ENCODE measurements at places on chromosomes 2 and 18. TPM values are rescaled to one million over a fixed set of nuclear protein-coding genes. Genes with fewer than 3 reads are reported as not detected.

Gene VRK2
- 36.3 TPM for total RNA-seq

GRCh38 chr2:225737556-225737955 is 338.0 kb downstream of the NYAP2 start:
- DNase-seq, result no peak

DNA sequence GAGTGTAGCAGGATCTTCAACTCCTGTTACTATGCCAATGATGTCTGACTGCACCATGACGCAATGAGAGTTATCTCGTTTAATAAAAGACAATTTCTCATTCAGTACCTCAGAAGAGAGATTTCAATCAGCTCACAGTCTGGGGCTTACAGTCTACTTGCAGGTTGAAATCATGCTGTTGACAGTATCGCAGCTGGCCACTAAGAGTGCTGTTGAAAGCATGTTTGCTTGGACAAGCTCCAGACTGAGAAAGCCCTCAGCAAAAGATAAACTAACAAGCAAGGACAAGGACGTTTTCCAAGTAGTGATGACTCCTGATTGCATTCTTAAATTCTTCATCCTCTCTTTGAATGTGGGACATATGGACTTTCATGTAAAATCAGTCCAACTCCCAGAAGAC is 145.2 kb upstream of the SYT4 start:
- peak; percentile 16 for DNase-seq

- no peak for DNase-seq
These were observed 267.4 kb upstream of the NRXN1 start for GRCh38 chr2:51299370-51299769.

Gene CNGA3
- not detected for total RNA-seq

DNA sequence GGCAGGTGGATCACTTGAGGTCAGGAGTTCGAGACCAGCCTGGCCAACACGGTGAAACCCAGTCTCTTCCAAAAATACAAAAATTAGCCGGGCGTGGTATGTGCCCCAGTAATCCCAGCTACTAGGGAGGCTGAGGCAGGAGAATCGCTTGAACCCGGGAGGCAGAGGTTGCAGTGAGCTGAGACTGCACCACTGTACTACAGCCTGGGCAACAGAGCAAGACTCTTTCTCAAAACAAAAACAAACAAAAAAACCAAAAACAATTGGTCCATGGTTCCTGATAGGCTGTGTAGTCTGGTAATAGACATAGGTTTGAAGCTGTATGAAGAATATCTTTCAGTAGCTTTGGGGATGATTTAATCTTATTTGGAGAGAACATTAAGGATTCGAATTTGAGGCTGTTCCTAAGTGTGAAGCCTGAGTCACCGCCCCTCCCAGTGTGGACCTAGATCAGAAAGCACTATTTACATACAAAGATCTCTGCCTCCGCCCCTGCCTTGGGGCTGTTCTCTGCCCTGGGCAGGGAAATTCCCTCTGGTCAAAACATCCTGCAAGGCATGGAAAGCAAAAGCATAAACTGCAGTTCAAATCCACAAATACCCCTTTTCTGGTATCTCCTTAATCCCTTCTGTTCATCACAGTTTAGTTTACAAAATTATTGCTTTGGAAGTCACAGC is 52.8 kb upstream of the PMAIP1 start:
- DNase-seq, result no peak

GRCh38 chr2:64295326-64296139 is 151.3 kb upstream of the PELI1 start:
- no peak for DNase-seq

DNA sequence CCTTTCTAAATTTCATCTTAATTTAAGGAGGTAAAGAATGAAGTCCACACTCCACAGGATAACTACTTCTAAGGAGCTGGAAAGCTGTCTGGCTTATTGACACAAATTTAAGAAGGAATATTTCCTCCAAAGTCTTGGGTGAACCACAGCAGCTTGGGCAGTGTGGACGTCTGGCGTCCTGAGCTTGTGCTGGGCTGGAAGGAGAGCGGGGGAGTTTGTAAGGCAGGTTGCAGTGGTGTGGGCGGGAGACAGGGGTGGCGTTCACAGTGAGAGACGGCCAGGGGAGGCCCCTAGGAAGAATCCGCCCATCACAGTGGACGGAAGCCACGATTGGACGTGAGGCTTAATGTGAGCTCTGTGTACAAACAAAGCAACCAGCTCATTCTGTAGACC is 25.7 kb downstream of the ADI1 start:
- DNase-seq, result peak; percentile 26

- DNase-seq, result no peak
These were observed 60.0 kb downstream of the TNS1 start for GRCh38 chr2:217942731-217943335.

GRCh38 chr2:150466741-150467620 is 20.5 kb downstream of the RND3 start:
- DNase-seq, result no peak

Gene APCDD1
- not detected for total RNA-seq

Gene AOX1
- 0.61 TPM for total RNA-seq

GRCh38 chr2:229571243-229571642 is 143.1 kb downstream of the DNER start:
- DNase-seq, result no peak

DNA sequence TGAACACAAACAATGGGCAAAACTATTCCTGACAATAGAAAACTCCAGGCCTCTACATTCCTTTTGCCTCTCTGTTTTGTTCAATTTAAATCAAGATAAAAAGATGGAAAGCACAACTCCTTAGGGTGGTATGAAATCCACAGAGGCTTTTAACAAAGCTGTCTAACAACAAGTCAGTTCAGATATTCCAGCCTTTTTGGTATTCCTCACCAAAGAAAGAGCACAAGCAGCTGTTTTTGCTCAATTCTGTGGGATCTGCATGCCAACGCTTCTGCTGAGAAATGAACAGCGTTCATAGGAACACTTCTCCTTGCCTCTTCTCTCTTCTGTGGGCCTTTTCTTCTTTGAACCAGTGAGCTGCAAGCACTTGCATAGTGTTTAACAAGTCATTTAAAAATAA is 411.6 kb upstream of the TCF4 start:
- DNase-seq, result no peak

- DNase-seq, result no peak
These were observed 52.1 kb upstream of the RBM44 start for GRCh38 chr2:237746302-237747080.

GRCh38 chr18:26051843-26052242 is 38.6 kb downstream of the SS18 start:
- DNase-seq, result peak; percentile 4

DNA sequence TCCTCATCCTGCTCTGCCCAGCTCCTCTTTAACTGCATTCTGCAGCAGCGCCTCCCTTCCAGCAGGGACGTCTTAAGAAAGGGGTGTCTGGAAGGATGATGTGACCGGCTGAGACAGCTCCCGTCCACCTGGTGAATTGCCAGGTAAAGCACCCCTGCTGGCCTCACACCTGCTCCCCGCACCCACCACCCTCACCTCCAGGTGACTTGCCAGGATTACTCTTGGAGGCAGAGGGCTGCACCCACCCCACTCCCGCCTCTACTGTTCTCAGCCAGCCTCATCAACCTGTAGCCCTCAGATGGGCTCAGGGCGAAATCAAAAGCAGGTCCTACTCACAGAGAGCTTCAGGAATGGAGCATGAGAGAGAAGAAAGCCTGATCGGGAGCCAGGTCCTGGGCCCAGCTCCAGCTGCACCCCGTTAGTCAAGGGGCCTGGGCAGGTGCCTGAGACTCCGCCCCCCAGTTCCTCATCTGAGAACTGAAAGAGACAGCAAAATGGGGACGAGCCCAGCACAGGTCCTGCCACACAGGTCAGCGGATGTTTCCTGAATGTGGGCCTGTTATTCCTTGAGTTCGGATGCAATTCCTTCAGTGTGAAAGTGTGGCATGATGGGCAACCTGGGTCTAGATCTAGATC is 5.6 kb downstream of the ADRA2B start:
- no peak for DNase-seq

DNA sequence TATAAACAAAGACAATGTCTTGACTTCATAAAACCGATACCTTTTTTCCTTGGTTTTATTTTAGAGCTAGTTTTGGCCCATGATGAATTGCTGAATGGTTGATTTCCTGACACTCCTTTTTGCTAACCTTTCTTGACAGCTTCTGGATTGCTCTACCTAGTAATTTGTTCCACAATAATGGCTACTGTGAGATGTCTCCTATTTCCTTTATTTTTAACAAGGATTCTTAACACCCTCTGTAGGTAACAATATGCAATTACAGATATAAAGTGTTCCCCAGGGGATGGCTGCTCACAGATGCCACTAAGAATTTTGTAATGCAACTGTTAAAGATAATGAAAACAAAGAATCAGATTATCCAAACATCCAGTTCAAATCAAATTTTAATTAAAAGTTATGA is 100.8 kb upstream of the ATP5MC3 start:
- peak; percentile 72 for DNase-seq

DNA sequence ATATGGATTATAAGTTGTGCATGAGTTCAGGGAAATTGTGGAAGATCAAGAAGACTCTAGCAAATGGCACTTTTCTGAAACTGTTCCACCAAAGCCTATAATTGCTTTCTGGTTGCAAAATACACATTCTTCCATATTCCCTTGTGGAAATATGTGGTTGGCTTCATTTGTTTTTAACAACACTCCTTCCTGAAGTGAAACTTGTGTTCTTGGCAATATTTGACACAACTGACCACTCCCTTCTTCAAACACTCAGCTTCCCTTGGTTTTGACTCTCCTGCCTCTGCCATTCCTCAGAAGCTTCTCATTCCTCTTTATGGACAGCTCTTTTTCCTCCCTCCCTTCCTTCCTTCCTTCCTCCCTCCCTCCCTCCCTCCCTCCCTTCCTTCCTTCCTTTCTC is 192.3 kb downstream of the PMAIP1 start:
- no peak for DNase-seq

Gene RBM44
- total RNA-seq, result 0.29 TPM

GRCh38 chr18:33014060-33014796 is 241.4 kb upstream of the KLHL14 start:
- no peak for DNase-seq

DNA sequence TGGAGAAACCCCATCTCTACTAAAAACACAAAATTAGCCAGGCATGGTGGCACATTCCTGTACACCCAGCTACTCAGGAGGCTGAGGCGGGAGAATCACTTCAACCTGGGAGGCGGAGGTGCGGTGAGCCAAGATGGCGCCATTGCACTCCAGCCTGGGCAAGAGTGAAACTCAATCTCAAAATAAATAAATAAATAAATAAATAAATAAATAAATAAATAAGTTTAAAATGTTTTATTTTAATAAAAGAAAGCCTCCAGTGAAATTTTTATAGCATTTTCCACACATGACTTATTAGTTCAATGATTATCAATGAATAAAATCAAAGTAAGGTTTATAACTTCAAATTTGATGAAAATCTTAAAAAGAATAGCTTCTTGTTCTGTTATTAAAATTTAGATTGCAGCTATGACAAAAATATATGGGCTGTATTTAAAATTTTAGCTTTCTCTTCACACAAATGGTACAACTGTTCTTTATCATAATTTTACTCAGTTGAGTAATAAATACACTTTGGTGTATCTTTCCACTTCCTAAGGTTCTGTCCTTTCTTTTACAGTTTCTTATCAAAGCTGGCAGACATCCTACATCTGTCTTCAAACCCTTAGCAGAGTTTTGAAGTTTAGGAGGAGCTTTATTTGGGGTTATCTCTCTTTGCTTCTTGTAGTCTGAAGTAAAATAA is 78.4 kb upstream of the ZSWIM2 start:
- no peak for DNase-seq

DNA sequence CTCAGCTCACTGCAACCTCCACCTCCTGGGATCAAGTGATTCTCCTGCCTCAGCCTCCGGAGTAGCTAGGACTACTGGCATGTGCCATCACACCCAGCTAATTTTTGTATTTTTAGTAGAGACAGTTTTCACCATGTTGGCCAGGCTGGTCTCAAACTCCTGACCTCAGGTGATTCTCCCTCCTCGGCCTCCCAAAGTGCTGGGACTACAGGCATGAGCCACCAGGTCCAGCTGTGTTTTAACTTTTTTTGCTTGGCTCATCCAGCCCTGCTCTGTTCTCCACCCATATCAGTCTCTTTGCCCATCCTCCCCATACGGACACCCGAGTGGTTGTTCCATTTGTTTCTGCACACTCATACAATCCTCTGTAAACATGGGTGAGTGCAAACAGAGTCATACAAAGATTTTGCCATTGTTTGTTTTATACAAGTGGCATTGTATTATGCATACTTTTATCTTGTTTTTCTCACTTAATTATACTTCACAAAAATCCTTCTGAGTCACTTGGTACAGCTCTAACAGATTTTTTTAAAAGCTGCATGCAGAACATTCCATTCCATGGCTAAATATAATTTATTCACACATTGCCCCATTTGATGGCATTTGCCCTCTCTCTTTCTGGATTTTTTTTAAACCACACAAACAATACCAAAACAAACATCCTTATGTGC is 5.3 kb downstream of the APOB start:
- no peak for DNase-seq

DNA sequence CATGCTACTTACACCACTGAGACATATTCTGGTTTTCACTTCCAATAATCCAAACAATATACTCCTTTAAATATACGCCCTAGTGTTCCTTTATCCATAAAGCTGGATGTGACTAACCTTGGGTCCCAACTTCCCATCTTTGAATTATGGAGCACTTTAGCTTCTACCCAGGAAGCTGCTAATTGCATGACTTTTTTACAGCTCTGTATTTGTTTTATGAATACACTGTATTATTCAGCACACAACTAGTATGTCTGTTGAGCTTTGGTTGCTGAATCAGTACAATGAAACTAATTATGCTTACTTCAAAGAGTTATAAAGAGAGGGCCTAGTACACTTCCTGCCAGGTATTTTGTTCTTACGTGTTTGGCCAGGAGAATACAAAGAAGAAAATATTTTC is 118.5 kb downstream of the BAZ2B start:
- peak; percentile 73 for DNase-seq
